Naive thymus-derived CD8-positive, alpha-beta T cell (primary cell): ENCODE measurements at places on chromosomes 6 and 20.

- no peak for DNase-seq
Observed at GRCh38 chr20:37941332-37941731, 38.4 kb downstream of the VSTM2L start.

- DNase-seq = no peak
Observed at GRCh38 chr6:146864885-146865284, 266.1 kb downstream of the ADGB start.

GRCh38 chr6:168789699-168790098 lies 348.7 kb downstream of the SMOC2 start:
- DNase-seq = no peak

DNA sequence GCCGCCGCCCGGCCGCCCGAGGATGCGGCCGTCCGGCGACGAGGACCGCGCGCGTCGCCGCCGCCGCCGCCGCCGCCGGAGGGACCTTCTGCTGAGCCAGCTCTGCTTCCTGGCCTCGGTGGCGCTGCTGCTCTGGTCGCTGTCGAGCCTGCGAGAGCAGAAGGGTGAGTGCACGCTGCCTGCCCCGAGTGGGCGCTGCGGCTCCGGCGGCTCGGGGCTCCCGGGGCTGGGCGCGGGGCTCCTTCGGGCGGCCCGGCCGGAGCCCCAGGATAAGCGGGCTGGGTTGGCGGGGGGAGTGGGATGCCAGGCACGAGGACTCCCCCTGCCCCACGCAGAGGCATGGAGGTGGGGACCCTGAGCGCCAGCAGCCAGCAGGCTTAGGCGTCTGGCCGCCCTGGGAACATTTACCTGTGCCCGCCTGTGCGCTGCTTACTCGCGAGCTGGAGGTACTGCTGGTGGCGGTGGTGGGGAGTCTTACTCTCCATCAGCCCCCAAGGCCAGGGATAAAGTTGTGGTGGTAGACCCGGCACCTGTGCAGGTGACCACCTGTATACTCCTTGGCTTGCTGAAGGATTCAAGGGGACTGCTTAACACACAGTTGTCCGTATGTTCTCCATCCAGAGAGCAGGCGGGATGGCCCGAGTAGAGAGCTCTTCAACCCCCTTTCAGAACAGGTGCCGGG lies 520 bp downstream of the SLC24A3 start:
- no peak for DNase-seq
